ENCODE measurements at places on chromosomes 12 and 14.
A peak's percentile ranks its signal among the peaks of the same experiment; 100 is the strongest.

- no peak for DNase-seq
Observed at GRCh38 chr12:19908830-19909229, 459.5 kb upstream of the PDE3A start.

DNA sequence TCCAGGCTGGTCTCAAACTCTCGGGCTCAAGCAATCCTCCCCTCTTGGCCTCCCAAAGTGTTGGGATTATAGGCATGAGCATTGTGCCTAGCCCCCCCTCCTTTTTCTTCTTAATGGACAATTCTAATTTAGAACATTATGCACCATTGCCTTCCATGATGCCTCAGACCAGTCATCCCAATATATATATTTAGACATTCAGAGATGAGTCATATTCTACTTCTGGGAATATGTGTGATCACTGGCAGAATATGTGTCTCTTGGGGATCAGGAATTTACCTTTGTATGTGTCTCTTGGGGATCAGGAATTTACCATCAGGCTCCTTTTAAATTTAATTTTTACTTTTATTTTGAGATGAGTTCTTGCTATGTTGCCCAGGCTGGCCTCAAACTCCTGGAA lies 7.5 kb upstream of the CCDC177 start:
- DNase-seq: no peak

GRCh38 chr14:21987937-21988336 lies 314.3 kb upstream of the OR4E1 start:
- DNase-seq: peak; percentile 4

DNA sequence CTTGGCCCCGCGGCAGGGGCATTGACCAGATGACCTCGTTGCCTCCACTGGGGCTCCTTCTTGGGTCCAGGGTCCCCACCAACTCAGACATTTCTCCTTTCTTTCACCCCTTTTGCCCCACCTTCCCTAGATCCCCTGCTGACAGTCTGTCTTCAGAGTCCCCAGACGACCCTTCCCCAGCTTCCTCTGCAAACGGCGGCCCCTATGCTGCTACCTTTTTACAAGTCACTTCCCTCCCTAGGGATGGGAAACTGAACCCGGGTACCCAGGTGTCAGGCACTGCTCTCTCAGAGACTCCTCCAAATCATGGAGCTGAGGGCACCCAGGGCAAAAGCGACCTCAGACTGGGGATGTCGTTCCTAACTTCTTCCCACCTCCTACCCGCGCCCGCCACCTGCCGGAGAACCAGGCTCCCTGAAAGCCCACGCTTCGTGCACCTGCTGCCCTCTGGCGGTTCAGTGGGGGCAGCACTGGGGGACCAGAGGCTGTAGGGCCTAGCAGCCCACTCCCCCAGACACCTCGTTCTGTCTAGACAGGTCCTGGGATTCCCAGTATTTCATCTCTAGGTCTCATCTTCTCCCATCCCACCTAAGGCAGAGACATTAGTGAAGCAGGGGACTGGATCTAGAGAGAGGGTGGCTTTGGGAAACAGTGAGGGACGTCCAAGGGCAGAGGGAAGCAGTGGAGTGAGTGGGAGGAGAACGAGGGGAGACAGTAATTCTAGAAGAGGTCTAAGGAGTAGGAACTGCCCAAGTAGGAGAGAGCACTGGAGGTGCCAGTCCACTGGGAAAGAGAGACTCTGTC lies 4.9 kb downstream of the ZNF385A start:
- peak; percentile 98 for DNase-seq

DNA sequence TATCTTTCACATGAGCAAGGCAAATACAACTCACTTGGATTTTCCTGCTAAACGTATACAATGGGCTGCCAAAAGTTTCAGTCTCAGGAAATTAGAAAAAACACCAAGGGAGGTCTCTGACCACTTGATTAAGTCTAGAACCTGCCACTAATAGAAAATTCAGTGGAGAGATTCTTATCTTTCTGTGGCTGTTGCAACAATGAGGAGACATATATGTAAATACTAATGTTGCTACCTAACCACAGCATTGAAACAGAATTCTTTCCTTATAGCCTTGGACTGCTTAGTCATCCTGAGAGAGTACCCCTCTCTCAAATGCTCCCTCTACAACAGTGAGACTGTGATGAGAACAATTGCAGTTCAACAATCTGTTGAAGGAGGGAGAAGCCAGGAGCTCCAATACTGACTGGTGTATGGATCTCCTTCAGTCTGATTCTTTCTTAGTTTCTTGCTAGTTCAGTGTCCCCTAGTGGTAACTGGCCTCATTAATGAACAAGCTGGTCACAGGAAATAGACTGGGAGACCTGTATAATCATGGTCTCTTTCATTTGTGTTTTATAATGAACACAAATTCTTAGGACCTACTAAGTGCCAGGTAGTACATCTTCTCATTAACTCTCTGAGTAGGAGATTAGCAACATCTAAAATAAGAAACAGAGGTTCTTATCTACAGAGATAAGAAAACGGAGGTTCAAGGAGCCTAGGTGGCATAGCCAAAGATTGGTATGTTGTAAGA lies 164.5 kb downstream of the SLC38A4 start:
- peak; percentile 89 for DNase-seq

DNA sequence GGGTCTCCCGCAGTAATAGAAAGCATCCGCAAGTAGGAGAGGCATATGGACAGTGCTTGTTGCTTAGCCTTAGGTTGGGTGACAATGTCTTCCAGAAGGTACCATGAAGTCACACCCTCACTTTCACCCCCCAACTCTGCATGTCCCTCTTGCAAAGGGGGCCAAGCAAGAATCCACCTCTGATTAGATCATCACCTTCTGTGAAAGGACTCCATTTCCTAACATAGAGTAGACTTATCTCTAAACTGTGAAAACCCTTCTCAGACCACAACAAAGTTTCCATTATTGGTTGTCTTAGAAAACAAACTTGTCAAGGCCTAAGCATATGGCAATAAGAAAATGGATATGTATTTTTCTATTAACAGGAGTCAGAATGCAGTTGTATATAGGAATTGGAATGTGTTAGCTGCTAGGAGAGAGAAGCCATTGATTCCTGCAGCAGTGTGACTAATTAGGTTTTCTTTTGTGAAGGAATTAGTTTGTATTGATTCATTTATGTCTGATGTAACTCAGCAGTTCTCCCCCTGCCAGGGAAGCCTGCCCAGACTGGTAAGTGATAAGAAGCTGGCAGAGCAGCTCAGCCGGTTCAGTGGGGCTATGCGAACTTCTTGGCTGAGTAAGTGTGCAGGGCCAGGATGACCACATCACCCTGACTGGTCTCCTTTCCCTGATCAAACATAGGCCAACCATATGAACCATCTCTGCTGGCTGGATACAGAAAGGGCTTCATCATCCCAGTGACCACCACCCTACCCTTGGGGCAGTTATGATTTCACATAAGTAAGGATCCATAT lies 107.3 kb upstream of the CCDC196 start:
- no peak for DNase-seq

GRCh38 chr12:10617863-10618262 lies 4.5 kb upstream of the MAGOHB start:
- no peak for DNase-seq

DNA sequence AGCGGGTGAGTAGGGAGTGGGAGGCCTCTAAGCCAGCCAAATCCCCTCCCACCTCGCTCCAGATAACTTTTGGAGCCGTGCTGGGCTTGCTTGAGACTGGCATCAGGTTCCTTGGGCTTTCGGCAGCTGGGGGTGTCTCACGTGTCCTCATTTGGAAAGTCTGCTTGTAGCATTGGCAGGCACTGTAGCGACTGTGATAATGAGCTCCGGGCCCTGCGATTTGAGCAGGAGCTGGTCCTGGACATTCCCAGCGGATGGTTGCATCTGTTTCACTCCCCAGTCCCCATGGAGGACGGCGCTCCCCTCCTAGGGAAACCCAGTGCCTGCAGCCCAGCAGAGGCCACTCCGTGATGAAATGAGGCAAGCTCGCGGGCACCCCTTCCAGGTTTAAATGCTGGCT lies 49.4 kb downstream of the DGLUCY start:
- no peak for DNase-seq

DNA sequence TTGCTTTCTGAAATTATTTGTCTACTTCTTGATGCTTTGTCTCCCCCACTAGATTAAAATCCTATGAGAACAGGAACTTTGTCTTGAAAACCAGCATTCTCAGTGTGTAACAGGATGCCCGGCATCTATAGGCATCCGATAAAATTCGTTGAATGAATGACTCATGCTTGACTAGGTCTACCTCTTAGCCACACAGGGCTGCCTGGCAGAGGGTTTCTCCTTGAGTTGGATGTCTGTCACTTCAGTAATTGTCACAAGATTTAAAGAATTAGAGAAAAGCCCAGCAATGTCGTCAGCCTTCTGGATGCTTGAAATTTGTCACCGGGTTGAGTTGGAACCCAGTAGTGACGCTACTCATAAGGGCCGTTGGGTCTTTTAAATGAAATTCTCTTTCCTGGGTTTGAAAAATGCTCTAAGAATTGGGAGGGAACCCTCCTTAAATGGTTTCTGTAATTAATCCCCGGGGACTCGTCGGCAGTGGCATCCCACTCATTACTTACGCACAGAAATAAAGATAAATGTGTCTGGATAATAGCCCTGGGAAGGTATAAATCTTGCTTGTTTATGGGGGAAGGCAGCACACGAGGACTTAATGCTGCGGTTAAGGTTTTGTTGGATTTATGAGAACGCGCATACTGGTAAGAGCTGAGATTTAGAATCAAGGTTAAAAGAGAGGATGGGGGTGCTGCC lies 194.1 kb downstream of the AACS start:
- DNase-seq: no peak

Data from adipocyte (in vitro differentiated cells).